ENCODE measurements at places on chromosomes 16 and 17. TPM values are rescaled to one million over a fixed set of nuclear protein-coding genes. Genes with fewer than 3 reads are reported as not detected.

- peaks cover 31% of the 10 kb centered on the region for H3K36me3 ChIP-seq
- H3K27me3 ChIP-seq: no peaks in the 10 kb centered on the region
- no peak for DNase-seq
- H3K27ac ChIP-seq: no peak overlapping the region
- no peak overlapping the region for H3K4me3 ChIP-seq
- no peaks in the 10 kb centered on the region for H3K4me1 ChIP-seq
Measured at GRCh38 chr17:43135454-43135819, 10.3 kb upstream of the BRCA1 start.

DNA sequence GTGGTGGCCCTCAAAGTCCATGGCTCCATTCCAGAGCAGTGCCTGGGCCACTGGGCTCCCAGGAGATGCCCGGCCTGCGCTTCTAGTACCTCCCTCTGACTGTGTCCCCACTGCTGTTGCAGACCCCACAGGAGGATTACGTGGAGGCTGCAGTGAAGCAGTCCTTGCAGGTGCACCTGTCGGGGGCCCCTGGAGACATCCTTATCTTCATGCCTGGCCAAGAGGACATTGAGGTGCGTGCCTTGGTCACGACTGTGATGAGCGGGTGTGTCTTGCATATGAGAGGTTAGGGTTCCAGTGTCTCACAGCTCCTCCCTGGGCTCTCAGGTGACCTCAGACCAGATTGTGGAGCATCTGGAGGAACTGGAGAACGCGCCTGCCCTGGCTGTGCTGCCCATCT is 11.3 kb downstream of the DHX38 start:
- no peaks in the 10 kb centered on the region for H3K4me1 ChIP-seq
- DNase-seq: no peak
- H3K36me3 ChIP-seq: peaks cover 100% of the 10 kb centered on the region

Gene ALOX15B
- total RNA-seq: 80.2 TPM

DNA sequence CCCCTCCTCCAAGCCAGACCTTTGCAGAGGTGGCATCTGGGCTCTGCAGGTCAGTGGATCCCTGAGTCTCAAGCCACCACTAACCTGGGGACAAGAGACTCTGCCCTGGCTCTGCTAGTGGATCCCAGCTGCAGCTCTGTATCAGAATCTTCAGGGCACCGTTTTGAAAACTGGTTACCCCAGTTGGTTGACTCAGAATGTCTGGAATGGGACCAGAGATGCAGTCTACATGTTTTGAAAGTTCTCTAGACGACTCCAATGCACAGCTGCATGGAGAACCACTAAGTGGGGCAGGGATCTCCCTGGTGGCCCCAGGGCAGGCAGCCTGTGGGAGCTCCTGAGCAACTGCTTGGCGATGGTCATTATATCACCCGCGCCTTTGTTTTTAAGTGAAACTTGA is 34.1 kb upstream of the ADORA2B start:
- no peaks in the 10 kb centered on the region for H3K27me3 ChIP-seq
- no peak overlapping the region for H3K27ac ChIP-seq
- H3K36me3 ChIP-seq: no peaks in the 10 kb centered on the region
- H3K4me3 ChIP-seq: no peak overlapping the region

DNA sequence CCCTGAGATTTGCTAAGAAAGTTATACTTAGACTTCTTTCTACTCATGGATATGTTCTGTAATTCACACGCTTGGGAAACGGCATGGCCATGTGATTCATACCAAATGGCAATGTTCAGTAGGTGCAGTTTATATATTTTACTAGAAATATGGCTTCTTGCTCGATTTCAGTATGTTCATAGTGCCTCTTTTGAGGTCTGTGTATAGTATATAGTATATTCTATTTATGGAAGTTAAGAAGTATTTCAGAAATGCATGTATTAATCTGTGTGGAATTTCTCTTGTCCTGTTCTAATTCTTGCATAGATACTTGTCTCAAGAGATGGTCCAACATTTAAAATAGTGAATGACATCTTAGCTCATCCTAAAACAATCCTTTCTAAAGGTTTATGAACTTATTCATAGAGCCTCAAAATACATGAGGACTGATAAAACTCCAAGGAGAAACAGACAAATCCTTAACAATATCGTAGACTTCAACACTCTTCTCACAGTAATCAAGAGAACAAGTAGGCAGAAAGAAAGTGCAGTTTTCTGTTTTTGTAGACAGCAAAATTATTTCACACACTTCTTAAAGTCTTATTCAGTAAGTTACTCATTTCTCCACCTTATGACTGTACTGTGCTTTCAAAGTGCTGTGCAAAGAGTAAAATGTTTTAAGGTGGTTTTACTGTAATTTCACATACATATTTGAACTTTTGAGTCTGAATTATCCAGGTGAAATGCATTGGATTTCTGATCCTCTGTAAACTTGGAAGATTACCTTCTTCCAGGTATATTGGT is 11.1 kb downstream of the BPTF start:
- DNase-seq: no peak
- no peak overlapping the region for H3K27ac ChIP-seq
- no peak overlapping the region for H3K4me3 ChIP-seq
- no peaks in the 10 kb centered on the region for H3K27me3 ChIP-seq
- H3K4me1 ChIP-seq: peaks cover 43% of the 10 kb centered on the region

Gene WNT3
- 3.3 TPM for total RNA-seq

- no peak for DNase-seq
- H3K4me1 ChIP-seq: peaks cover 3% of the 10 kb centered on the region
- H3K27ac ChIP-seq: no peak overlapping the region
- H3K27me3 ChIP-seq: no peaks in the 10 kb centered on the region
- H3K4me3 ChIP-seq: no peak overlapping the region
- peaks cover 29% of the 10 kb centered on the region for H3K36me3 ChIP-seq
Measured at GRCh38 chr17:7459961-7460545, 15.2 kb downstream of the CHRNB1 start.

Gene ARHGAP44
- 41.2 TPM for total RNA-seq

Gene ZNF75A
- 26.1 TPM for total RNA-seq

Gene TAC4
- total RNA-seq: not detected

GRCh38 chr17:77317091-77317750 is 176.5 kb downstream of the SEC14L1 start:
- no peaks in the 10 kb centered on the region for H3K36me3 ChIP-seq
- peaks cover 46% of the 10 kb centered on the region for H3K4me1 ChIP-seq

DNA sequence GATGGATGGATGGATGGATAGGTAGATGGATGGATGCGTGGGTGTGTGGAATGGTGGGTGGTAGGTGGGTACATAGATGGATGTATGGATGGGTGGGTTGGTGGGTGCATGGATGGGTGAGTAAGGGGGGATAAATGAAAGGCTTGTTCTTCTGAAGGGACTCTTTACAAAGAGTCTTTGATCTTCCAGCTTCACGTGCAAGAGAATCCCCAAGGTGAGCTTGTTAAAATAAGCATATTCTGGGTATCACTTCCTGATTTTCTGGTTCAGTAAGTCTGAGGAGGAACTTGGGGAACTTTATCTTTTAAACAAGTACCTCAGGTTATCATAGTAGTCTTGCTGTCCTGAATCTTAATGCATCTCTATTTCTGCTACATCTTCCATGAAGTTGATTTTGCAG is 639.1 kb downstream of the MAF start:
- H3K36me3 ChIP-seq: no peaks in the 10 kb centered on the region
- no peaks in the 10 kb centered on the region for H3K4me1 ChIP-seq
- no peak overlapping the region for H3K27ac ChIP-seq

DNA sequence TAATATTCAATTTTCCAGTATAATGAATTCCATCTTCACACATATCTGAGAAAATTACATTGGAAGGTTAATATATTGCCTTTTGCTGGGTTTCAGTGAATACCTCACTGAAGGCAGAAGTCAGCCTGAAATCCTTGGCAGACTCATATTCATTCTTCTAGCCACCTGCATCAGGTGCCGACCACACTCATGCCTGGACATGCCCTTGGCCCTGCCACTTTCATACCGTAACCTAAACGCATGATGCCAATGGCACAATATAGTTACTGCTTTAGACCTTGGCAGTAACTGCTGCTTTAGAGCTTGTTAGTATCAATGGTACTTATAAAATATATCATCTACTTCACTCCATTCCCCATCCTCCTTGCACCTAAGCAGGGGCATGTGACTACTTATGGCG is 817.6 kb upstream of the CDH8 start:
- no peak overlapping the region for H3K27ac ChIP-seq
- no peaks in the 10 kb centered on the region for H3K36me3 ChIP-seq
- no peaks in the 10 kb centered on the region for H3K4me1 ChIP-seq
- DNase-seq: no peak
- H3K27me3 ChIP-seq: no peaks in the 10 kb centered on the region

- no peaks in the 10 kb centered on the region for H3K4me1 ChIP-seq
- no peak overlapping the region for H3K27ac ChIP-seq
- H3K36me3 ChIP-seq: no peaks in the 10 kb centered on the region
- H3K27me3 ChIP-seq: no peaks in the 10 kb centered on the region
- no peak for DNase-seq
- H3K4me3 ChIP-seq: no peak overlapping the region
Measured at GRCh38 chr17:5644065-5644464, 59.8 kb upstream of the NLRP1 start.

- H3K36me3 ChIP-seq: no peaks in the 10 kb centered on the region
- no peak overlapping the region for H3K4me3 ChIP-seq
- H3K4me1 ChIP-seq: no peaks in the 10 kb centered on the region
- H3K27ac ChIP-seq: no peak overlapping the region
- no peak for DNase-seq
Measured at GRCh38 chr17:57158325-57158724, 73.3 kb downstream of the AKAP1 start.

GRCh38 chr17:31114956-31115555 is 20.3 kb downstream of the NF1 start:
- no peaks in the 10 kb centered on the region for H3K27me3 ChIP-seq
- no peaks in the 10 kb centered on the region for H3K36me3 ChIP-seq
- no peak overlapping the region for H3K27ac ChIP-seq
- DNase-seq: no peak

Gene CCL4
- 12.5 TPM for total RNA-seq

DNA sequence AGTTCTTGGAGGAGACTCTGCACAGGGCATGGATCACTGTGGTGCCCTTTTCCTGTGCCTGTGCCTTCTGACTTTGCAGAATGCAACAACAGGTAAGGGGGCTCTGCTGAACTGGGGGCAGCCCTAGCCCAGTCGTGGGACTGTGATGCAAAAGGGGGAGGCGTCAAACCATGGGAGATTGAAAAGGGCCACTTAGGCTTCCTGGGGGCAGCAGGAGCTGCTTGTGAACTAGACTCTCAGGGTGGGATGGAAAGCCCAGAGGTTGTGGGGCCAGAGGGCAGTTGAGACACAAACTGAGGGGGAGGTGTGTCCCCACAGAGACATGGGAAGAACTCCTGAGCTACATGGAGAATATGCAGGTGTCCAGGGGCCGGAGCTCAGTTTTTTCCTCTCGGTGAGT is 19.6 kb downstream of the ADGRG5 start:
- no peak for DNase-seq
- H3K36me3 ChIP-seq: no peaks in the 10 kb centered on the region
- no peak overlapping the region for H3K4me3 ChIP-seq
- no peak overlapping the region for H3K27ac ChIP-seq
- H3K27me3 ChIP-seq: no peaks in the 10 kb centered on the region
- H3K4me1 ChIP-seq: no peaks in the 10 kb centered on the region

DNA sequence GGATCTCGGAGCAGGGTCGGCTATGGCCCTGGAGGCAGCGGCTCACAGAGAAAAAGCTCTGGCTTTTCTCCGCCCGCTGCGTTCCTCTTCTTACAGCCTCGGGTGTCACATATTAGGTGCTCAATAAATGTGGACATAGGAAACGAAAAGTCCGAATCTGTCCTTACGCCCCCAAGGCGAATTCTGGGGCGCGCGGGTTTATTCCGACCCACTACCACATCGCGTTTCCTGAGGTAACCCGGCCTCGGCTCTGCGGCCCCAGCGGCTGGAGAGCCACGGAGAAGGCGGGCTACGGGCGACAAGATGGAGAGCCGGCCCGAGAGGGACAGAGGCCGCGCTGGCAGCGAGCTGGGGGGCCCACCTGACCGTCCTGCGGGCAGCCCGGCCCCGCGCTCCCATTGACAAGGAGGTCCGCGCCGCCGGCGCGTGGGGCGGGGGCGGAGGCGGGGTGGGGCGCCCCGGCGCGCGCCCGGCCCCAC is 573 bp upstream of the GNAO1 start:
- no peak overlapping the region for H3K27ac ChIP-seq
- H3K4me3 ChIP-seq: peak overlapping the region; percentile 52
- DNase-seq: peak; percentile 69
- H3K27me3 ChIP-seq: peaks cover 53% of the 10 kb centered on the region
- H3K36me3 ChIP-seq: no peaks in the 10 kb centered on the region

Gene MVP
- total RNA-seq: 247 TPM

Gene BRCA1
- total RNA-seq: 4.0 TPM

- no peaks in the 10 kb centered on the region for H3K36me3 ChIP-seq
- H3K4me1 ChIP-seq: peaks cover 4% of the 10 kb centered on the region
- no peak overlapping the region for H3K4me3 ChIP-seq
- no peak overlapping the region for H3K27ac ChIP-seq
- no peak for DNase-seq
Measured at GRCh38 chr17:56754523-56755208, 79.1 kb downstream of the C17orf67 start.

Gene SLC13A2
- total RNA-seq: 0.87 TPM

DNA sequence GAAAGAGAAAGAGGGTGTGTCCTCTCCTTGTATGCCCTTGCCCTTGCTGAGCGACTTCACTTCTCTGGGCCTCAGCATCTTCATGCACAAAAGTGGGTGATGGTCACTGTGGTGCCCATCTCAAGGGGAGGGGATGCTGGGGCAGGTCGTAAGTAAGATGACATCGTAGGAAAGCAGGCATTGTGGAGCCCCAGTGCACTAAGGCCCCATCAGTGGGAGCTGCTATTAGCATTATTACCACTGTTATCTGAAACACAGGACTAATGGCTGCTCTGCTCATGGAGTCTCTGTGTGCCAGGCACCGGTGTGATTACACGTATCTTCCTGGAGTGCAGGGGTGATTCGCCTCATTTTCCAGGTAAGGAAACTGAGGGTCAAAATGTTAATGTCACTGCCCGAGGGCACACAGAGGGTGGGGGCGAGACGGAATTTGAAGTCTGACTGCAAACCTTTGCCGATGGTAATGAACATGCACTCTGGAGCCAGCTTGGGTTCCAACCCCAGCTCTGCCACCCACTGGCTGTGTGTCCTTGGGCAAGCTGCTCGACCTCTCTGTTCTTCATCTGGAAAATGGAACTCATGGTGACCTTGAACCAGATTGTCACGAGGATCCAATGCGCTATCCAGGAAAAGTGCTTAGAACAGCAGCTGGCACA is 63.2 kb upstream of the GSE1 start:
- H3K36me3 ChIP-seq: no peaks in the 10 kb centered on the region
- H3K27ac ChIP-seq: no peak overlapping the region
- DNase-seq: no peak

Gene HSD17B2
- 3.1 TPM for total RNA-seq

Data from upper lobe of right lung (tissue), 1 donor.